ENCODE measurements at places on chromosomes 1 and 21. TPM values are rescaled to one million over a fixed set of nuclear protein-coding genes. Genes with fewer than 3 reads are reported as not detected.

- no peak for DNase-seq
These were observed 460.5 kb upstream of the ADGRL2 start for GRCh38 chr1:81340239-81340638.

SPRR2A gene
- total RNA-seq = not detected

OPRD1 gene
- 0.21 TPM for total RNA-seq

KCNAB2 gene
- total RNA-seq = 8.3 TPM

Data from Daoy (cell line).